GM10248 (cell line): ENCODE measurements at places on chromosomes 7 and 10.

DNA sequence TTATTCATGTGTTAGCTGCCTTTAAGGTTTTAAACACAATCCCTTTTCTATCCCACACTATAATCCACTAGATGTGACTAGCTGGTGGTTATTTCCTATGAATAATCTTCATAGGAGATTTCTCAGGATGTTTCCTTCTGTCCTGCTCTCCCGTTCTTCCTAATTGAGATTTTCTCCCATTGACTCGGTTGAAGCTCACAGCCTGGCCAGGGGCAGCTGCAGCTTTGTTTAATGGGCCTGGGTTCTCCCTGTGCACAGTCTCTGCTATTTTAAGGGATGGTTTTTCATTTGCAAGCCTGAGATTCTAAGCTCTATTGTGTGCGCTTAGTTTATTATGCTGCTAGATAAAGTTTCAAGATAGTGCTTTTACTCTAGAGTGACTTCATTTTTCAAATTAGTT lies 283.4 kb upstream of the AOAH start:
- DNase-seq: no peak

- peak; percentile 92 for DNase-seq
These were observed 59.2 kb upstream of the MYL10 start for GRCh38 chr7:101688183-101688831.

- DNase-seq: no peak
These were observed 76.6 kb downstream of the TCF7L2 start for GRCh38 chr10:113026679-113027078.

DNA sequence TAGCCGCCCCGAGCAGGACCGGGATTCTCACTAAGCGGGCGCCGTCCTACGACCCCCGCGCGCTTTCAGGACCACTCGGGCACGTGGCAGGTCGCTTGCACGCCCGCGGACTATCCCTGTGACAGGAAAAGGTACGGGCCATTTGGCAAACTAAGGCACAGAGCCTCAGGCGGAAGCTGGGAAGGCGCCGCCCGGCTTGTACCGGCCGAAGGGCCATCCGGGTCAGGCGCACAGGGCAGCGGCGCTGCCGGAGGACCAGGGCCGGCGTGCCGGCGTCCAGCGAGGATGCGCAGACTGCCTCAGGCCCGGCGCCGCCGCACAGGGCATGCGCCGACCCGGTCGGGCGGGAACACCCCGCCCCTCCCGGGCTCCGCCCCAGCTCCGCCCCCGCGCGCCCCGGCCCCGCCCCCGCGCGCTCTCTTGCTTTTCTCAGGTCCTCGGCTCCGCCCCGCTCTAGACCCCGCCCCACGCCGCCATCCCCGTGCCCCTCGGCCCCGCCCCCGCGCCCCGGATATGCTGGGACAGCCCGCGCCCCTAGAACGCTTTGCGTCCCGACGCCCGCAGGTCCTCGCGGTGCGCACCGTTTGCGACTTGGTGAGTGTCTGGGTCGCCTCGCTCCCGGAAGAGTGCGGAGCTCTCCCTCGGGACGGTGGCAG lies at the start of gene MGMT:
Gene MGMT (plus strand): TSS at position 539 of the 656 bp plus-strand sequence.
- DNase-seq: peak; percentile 98

DNA sequence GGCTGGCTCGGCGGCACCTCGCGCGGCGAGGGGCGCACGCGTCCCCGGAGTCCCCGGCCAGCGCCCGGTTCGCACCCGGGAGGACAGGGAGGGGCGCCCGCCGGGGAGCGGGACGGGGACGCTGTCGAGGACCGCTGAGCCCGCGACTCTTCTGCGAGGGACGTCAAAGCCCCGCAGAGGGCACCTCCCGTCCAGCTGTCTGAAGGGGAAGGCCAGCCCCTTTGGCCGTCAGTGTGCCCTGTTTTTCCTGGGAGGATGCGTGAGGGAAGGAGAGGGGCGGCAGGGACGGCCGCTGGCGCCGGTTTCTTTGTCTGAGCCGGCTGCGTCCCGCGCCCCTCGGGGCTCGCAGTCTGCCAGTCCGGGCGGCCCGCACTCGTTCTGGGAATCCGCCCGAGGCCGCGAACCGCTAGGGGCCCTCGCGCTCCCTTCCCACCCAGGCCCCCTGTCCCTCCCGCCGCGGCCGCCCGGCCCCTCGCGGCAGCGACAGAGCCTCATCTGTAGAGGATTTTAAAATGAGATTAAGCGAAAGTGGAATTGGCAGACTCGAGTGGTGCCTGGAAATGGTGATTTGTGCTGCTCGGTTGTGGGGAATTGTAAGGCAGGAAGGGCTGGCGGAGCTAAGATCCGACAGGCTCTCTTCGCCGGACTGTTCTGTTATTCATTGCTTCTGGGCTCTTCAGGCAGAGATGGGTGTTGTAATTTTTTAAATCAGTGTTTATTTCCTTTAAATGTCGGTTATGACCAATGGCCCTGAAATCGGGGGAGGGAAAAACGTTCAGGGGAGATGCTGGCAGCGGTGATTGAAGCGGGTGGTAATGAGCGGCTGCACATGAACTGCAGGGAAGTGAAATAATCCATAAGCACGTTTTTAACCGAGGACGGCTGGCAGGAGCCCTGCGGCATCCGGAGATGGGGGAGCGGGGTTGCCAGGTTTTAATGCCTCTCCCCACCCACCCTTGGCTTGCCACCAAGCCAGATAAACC lies 618 bp upstream of the RELN start:
- peak; percentile 16 for DNase-seq

GRCh38 chr10:108436096-108436495 lies 1271.6 kb upstream of the SORCS1 start:
- no peak for DNase-seq

GRCh38 chr7:43582503-43583423 lies at the start of gene STK17A:
STK17A (plus strand) TSS chr7:43583108; CDS start chr7:43583244, 136 bp downstream.
- DNase-seq: peak; percentile 94

- DNase-seq: peak; percentile 34
These were observed 19.9 kb downstream of the UPF2 start for GRCh38 chr10:12022580-12023257.

- no peak for DNase-seq
These were observed 2.8 kb downstream of the SEC31B start for GRCh38 chr10:100516847-100517246.

DNA sequence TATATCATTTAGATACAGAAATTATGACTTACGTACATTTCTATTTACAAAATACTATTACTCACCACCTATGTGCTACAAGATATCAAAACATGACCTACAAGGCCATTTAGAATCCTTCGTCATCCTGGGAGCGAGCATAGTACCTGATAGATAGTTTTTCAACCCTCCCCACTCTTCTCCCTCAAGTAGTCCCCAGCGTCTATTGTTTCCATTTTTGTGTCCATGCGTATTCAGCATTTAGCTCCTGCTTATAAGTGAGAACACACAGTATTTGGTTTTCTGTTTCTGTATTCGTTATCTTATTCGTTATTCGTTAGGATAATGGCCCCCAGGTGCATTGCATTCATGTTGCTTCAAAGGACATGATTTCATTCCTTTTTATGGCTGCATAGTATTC lies 28.1 kb downstream of the PNLIPRP2 start:
- no peak for DNase-seq

DNA sequence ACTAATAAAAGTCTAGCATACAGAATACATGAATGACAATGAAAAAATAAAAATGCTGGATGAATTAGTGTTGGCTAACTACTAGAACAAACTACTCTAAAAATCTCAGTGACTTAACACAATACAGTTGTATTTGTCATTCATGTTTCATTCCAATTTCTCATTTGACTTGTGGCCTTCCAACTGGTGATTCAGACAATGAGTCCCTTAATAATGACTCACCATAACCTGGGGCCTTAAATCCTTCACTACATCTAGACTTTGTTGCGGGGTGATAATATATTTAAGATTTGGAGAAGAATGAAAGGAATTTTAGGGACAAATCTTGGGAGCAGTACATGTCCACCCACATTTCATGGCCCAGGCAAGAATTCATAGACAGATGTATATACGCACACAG lies 90.5 kb upstream of the POM121L12 start:
- no peak for DNase-seq

- peak; percentile 72 for DNase-seq
These were observed 33.8 kb upstream of the ICA1 start for GRCh38 chr7:8295638-8296361.
